Activated naive CD4-positive, alpha-beta T cell treated with anti-CD3 and anti-CD28 coated beads for 36 hours (primary cell): ENCODE measurements at places on chromosomes 16 and 17. TPM values are rescaled to one million over a fixed set of nuclear protein-coding genes. Genes with fewer than 3 reads are reported as not detected.

DNA sequence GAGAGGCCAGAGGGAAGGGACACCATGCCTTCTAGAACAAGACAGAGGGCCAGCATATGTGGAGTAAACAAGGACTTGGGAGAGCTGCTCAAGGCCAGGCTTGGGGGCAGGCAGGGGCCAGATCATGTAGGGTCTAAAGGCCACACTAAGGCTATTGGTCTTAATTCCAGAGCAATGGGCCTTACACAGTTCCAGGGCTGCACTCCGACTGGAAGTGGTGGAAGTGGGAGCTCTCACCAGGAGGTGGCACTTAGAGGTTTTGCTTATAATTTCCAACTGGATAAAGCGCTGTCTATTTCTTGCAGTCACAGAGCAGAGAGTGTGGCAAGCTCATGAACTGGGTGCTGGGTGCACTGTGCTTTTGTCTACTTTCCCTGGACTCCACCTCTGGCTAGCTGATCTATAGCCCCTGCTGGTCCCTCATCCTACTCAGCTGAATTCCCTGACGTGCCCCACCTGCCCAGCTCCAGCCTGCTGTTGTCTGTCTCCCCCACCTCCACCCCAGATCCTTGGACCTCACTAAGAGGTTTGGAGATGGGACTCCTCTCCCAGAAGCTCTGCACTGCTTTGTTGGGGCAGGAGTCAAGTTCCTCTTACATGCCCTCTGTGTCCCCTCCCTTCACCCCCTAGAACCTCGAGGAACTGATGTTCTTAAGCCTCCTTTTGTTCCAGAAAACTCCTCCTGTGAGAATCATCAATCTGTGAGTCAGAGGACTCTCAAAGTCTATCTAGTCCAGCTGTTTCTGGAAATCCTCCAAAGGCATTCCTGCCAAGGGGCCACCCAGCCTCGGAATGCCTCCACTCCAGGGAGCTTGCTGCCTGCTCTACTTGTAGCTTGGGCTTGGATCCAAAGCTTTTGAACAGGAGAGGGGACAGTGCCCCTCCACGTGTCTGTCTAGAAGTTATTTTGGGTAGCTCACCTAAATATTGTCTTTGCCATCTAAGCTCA lies 48.1 kb upstream of the KSR1 start:
- DNase-seq = no peak

DNA sequence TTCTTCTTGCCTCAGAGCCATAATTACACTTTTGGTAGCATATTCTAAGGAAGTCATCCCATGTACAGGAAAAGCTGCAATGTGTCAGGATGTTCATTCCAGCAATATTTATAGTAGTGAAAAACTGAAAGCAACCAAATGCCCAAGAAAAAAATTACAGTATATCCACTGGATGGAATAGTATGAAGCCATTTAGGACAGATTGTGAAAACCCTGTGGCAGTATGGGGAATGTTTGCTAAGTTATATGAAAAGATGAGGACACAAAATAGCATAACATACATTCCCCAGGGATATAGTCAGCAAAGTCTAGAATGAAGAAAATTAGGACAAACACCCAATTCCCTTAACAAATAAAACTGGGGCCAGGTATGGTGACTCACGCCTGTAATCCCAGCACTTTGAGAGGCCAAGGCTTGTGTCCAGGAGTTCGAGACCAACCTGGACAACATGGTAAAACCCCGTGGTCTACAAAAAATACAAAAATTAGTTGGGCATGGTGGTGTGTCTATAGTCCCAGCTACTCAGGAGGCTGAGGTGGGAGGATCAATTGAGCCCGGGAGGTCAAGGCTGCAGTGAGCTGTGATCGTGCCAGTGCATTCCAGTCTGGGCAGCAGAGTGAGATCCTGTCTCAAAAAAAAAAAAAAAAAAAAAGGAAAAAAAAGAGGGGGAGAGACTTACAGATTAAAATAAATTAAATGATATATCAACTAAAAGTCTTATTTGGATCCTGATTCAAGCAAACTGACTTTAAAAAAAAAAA lies 2.3 kb downstream of the LRRC3C start:
- DNase-seq = no peak

DNA sequence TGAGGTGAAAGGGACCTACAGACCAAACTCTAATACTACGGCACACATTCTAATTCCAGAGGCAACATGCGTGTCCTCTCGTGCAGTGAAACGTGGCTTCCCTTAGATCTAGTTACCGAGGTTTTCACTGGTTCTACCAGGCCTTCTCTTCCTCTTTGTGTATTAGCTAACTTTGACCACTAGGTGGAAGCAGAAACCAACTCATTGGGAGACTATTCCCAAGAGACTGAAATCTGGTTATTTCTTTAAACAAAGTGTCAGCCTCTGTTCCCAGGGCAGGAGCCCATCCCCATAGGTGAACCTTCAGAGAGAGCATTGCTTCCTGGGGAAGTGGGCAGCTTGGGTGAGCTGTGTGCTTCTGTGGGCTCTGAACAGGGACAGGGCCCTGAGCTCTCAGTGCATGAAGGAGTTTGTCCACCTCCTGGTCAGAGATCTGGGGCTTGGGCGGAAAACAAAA lies 19.7 kb upstream of the RCVRN start:
- peak; percentile 23 for DNase-seq

GRCh38 chr17:78484271-78485246 lies 92.6 kb downstream of the DNAH17 start:
- DNase-seq = peak; percentile 73

DNA sequence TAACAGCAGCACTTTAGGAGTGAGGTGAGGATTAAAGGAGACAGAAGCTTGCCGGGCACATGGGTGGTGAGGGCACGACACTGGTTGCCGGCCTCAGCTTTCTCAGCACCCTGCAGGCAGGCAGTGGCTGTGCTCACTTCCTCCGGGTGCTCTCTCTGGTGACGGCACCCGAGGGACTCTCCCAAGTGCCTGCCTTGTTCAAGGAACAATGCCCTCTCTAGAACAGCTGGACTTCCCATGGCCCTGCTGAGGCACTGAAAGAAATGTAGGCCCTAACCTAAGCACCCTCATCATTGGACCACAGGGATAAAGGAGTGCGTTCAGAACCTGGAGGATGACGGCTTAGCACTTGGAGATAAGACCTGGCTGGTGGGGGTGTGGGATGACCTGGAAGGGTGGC lies 72.7 kb downstream of the N4BP1 start:
- peak; percentile 33 for DNase-seq

- DNase-seq = no peak
Measured at GRCh38 chr16:72848759-72849664, 198.9 kb downstream of the ZFHX3 start.

- DNase-seq = no peak
Measured at GRCh38 chr17:45437465-45438283, 5.0 kb upstream of the ARHGAP27 start.

DNA sequence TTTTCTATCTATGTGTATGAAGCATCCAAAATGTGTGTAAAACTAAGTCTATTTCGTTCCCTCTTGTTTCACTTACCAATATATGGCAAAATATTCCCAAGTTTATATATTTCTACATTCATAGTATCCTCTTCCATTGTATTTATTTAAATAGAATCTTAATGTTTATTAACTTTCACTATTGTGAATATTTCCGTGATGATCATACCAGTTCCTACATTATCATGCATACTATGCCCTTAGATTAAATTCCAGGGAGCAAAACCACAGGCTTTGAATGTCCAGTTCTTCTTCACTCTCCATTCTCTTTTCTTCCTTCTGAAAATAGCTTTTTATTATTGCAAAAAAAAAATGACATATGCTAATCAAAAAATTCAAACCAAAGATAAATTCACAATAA lies 4.0 kb downstream of the MAP2K6 start:
- DNase-seq = no peak

- DNase-seq = no peak
Measured at GRCh38 chr16:9484426-9484825, 393.0 kb downstream of the HAPSTR1 start.

DNA sequence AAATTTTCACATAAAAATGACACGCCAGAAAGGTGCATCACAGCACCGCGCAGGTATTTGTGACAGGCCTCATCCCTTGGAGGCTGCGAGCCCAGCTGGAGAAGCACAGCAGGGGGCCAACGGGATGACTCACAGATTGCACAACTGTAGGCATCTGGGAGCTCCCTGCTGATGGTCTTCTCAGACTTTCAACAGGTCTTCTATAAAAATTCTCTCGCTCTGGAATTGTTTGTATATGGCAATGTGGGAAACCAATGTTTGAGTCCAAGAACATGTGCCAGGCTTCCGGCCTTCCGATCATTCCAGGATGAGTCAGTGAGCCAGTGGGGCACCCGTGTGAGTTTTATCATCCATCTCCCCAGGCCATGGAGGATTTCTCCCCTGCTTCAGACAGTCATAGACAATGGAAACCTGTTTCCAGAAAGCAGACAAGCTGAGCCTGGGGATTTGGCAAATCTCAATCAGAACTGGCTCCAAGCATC lies 24.1 kb upstream of the ADORA2B start:
- DNase-seq = no peak

DNA sequence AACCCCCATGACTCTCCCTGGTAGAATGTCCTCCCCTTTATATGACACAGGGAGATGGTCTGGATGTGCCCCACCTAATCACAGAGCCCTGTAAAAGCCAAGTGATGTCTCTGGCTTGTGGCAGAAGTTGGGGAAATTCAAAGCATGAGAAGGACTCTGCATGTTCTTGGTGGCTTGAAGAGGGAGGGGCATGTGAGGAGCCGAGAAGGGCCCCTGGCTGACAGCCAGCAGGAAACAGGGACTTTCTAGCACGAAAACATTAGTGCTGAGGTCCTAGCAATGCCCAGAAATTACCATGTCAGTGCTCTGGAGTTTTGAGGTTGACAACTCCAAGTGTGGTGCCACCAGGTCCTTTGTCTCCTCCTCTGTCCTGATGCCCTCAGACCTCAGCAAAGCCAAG lies 75.9 kb downstream of the USP22 start:
- peak; percentile 53 for DNase-seq

DNA sequence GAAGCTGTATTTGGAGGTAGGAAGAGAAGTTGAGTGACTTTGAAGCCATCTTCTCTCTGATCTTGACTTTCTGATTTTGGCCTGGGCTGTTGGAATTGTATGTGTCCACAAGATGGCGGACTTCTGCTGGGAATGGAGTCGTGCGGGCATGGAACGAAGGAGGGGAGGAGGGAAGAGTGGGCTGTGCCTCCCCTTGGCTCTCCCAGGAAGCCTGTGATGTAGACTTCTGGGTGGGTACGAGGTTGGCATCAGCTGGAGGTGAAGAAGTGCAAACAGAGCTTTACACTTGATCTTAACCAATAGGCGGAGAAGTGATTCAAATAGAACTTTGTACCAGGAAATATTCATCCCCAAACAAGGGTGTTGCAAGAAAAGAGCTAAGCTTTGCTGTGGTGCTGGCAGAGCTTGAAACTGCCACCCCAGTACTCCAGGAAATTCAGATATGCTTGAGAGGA lies 7.4 kb upstream of the TMEM220 start:
- peak; percentile 58 for DNase-seq

GRCh38 chr16:47059991-47060390 lies 83.8 kb downstream of the NETO2 start:
- DNase-seq = no peak

GRCh38 chr17:7747635-7748071 lies 30.1 kb downstream of the DNAH2 start:
- DNase-seq = no peak

- DNase-seq = no peak
Measured at GRCh38 chr17:61475726-61476125, 23.5 kb downstream of the TBX4 start.

- peak; percentile 12 for DNase-seq
Measured at GRCh38 chr16:85479972-85480726, 133.0 kb upstream of the GSE1 start.

- DNase-seq = no peak
Measured at GRCh38 chr16:1042866-1043265, 29.7 kb upstream of the SSTR5 start.

DNA sequence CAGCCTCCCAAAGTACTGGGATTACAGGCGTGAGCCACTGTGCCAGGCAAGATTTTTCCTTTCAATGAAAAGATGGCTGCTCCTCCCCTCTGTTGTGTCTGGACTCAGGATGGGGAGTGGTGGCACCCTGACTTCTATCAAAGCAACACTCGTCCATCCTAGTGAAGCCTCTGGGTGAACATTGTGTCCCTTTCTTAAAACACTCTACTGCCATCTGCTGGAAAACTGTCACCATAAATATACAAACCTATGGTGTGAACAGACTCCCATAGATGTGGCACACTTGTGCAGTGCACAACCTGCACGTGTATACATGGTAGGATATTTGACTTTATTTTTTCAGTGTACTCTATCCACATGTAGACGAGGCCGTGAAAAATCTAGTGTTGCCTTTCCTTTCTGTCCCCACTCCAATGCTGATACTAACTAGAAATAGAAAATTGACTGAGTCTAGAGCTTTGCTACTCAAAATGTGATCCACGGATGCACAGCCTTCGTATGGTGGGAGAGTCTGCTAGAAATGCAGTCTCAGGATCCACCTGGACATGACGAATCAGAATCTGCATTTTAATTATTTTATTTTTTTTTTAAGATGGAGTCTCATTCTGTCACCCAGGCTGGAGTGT lies 55.9 kb upstream of the PLCG2 start:
- peak; percentile 53 for DNase-seq

- no peak for DNase-seq
Measured at GRCh38 chr17:33090806-33091205, 99.2 kb downstream of the SPACA3 start.

GRCh38 chr16:13426269-13426668 lies 493.7 kb upstream of the ERCC4 start:
- DNase-seq = no peak

- DNase-seq = no peak
Measured at GRCh38 chr17:67212714-67213417, 32.1 kb downstream of the HELZ start.

- no peak for DNase-seq
Measured at GRCh38 chr17:43714465-43715149, 44.0 kb downstream of the SOST start.

- no peak for DNase-seq
Measured at GRCh38 chr17:51422634-51423033, 162.3 kb downstream of the UTP18 start.

- DNase-seq = no peak
Measured at GRCh38 chr17:39114723-39115122, 36.7 kb downstream of the PLXDC1 start.

The DNAI2 gene
- 0.12 TPM for total RNA-seq

The WNT3 gene
- total RNA-seq = not detected

The KRTAP1-1 gene
- total RNA-seq = not detected

The WSB1 gene
- 112 TPM for total RNA-seq

The LPO gene
- total RNA-seq = not detected

The STX1B gene
- 0.69 TPM for total RNA-seq

The LITAFD gene
- total RNA-seq = not detected

The UTP18 gene
- 54.5 TPM for total RNA-seq

The HYDIN gene
- not detected for total RNA-seq

The GRB7 gene
- 2.0 TPM for total RNA-seq

The LDHD gene
- 0.42 TPM for total RNA-seq
